Right renal pelvis (tissue), 4 donors: ENCODE measurements at places on chromosomes 11 and 22. TPM values are rescaled to one million over a fixed set of nuclear protein-coding genes. Genes with fewer than 3 reads are reported as not detected.

DNA sequence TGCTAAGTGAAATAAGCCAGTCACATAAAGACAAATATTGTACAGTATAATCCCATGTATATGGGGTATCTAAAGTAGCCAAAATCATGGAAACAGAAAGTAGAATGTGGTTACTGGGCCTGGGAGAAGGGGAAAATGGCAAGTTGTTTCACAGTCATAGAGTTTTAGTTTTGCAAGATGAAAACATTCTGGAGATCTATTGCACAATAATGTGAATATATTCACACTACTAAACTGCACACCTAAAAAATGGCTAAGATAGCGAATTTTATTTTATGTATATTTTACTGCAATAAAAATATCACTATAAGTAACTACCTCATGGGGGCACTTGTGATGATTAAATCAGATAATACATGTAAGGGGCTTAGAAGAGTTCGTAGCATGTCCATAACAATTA is 72.0 kb upstream of the ARHGAP32 start:
- no peak for DNase-seq

The TNRC6B gene
- 11.2 TPM for polyA plus RNA-seq

GRCh38 chr11:47270331-47271271 is 668 bp downstream of the MADD start:
- DNase-seq: no peak

DNA sequence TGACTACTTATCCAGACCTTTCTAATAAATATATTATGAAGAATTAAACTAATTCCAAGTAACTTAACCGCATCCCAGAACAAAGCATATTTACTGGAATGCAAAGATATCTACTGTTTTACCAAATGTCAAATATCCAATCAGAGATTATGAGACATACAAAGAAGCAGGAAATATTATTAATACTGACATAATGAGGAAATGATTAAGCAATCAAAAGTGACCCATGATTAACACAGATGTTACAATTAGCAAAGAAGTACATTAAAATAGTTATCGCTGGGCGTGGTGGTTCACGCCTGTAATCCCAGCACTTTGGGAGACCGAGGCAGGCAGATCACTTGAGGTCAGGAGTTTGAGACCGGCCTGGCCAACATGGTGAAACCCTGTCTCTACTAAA is 105.2 kb downstream of the WNT7B start:
- no peak for DNase-seq

GRCh38 chr11:45161252-45162063 is 15.0 kb downstream of the PRDM11 start:
- DNase-seq: no peak

The HPX gene
- polyA plus RNA-seq: 3.3 TPM

- DNase-seq: no peak
Observed at GRCh38 chr11:12109591-12110196, 696 bp upstream of the MICAL2 start.

DNA sequence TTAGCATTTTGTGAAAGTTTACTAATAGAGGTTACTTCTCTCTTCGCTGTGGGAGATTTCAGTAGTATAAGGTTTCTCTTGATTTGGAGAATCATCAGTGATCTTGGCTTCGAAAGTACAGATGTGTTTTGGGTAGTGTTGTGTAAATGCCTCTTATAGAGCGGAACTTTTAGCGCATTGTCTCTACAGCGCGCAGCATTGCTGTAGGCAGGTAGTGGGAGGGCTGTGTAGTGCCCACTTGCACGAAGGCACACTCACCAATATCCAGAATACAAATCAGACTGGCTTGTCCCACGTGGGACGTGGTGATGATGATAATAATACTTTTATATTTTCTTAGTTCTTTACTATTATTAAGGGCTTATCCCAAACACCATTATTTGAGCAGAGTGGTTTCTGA is 51.4 kb downstream of the FAM83F start:
- no peak for DNase-seq

DNA sequence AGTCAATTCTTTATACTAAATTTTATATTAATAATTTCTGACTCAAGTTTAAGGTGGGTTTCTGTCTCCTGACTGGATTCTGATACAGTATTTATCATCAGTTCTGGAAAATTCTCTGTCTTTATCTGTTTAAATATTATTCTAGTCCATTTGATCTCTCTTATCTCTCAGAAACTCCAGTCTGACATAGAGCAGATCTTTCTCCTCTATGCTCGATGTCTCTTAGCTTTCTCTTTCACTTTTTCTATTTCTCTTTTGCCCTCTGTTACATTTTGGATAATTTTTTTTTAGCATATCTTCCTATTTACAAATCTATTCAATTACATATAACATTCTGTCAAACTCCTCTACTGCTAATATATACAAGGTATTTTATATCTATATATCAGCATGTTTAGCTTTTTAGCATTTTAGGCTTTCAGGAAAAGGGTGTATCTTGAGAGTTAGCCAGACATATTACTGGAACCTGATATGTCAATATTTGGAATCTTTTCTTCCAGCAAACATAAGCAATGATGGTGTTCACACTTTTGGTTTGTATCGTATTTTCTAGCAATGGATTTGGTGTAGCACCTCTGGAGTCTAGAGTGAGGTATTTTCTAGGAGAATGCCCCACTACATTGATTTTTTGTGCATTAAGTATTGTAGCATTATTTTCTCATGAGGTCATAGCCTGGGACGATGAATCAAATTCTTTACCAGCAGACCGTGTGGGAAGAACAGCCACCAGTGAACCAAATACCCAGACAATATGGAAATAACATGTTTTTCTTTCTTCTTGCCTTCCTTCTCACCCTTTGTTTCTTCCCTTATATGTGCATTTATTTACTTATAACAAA is 4.1 kb upstream of the NNMT start:
- no peak for DNase-seq

The SMC1B gene
- polyA plus RNA-seq: 0.14 TPM
